ENCODE measurements at places on chromosomes 1 and 21.

DNA sequence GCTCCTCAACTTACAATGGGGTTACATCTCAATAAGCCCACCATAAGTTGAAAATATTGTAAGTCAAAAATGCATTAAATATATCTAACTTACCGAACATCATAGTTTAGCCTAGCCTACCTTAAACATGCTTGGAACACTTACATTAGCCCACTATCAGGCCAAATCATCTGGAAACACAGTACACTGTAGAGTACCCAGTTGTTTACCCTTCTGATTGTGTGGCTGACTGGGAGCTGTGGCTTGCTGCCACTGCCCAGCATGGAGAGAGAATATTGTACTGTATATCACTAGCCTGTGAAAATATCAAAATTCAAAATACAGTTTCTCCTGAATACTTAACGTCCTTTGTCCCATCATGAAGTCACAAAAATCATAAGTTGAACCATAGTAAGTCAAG, 40.4 kb upstream of the FRRS1 start:
- no peak for DNase-seq

- DNase-seq: no peak
These were observed 111.8 kb upstream of the USP25 start for GRCh38 chr21:15617964-15618363.

GRCh38 chr1:1842360-1843146, 48.3 kb downstream of the GNB1 start:
- no peak for DNase-seq

DNA sequence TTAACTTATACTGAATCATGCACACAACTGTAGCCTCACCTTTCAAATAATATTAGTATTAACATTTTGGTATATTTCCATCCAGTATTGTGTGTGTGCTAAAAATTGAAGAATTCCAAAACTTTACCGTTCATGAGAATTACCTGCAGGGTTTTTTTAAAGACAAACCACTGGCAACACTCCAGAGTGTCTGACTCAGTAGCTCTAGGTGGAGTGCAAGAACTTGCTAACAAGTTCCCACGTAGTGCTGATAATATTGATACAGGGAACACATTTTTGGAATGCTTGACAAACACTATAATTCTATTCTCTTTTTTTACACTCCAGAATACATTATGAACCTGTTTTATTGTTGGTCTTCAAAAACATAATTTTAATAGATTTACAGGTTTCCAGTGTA, 27.7 kb upstream of the SLC5A9 start:
- DNase-seq: no peak

DNA sequence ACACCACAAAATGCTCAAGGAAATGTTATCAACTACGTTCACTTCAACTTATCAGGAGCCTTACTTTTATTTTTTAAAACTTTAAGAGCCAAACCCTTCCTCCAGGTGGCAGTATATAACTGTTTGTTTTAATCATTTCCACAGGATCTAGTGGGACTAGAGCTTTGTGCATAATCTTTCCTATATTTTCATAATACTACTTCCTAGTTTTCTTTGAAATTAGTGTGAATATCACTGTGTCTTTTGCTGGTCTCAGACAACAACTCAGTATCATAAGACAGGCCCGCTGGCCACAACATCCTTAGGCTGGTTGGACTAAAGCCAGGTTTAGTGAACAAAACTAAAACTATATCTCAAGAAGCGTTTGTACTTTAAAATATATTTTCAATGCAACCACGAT, 145.5 kb downstream of the TIAM1 start:
- peak; percentile 45 for DNase-seq

DNA sequence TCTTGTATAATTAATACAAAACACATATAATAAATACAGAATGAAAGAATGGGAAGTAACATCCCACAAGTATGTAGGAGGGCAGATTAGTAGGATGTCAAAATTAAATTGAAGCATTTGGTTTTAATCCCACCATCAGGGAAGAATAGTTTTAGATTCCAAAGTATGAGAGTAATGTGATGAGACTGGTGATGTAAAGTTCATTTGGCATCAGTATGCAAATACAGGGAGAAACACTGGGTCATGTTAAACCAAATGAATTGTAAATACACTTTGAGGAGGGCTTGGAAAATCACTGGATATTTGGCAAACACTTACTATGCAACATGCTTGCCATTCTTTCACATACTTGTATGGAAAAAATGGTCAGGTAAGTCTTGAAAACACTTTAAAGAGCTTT, 358.8 kb downstream of the DPYD start:
- DNase-seq: no peak

DNA sequence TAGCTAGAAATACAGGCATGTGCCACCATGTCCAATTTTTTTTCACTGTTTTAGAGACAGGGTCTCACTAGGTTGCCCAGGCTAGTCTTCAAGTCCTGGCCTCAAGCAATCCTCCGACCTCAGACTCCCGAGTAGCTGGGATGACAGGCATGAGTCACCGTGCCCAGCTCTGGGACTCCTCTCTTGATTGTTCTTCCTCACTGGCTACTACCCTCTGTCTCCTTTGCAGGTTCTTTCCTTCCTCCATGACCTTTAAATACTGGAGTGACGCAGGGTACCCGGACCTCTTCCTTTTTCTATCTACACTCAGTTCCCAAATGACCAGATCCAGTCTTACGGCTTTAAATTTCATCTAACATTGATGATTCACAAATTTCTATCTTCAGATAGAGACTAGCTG, 34.9 kb downstream of the ASH1L start:
- no peak for DNase-seq

DNA sequence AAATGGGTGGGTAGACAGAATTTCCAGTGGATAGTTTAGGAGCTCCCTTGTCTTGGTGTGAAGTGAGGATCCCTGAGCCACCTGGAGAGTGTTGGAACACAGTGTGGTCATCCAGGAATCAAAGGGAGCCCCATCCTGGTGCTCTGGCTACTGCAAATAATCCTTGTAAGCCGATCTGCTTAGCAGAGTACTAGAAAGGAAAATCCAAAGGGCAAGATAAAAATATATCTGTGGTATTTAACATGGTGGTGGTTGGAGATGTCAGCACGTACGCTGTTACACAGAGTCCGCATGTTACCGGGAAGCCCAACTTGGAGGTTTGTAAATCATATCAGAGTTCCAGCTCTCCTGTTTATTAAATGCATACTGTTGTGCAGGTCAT, 39.0 kb downstream of the VANGL1 start:
- DNase-seq: no peak

GRCh38 chr1:66575739-66576138, 41.8 kb downstream of the SGIP1 start:
- DNase-seq: no peak
